ELF-1 (cell line): ENCODE measurements at places on chromosomes 16 and 17.

DNA sequence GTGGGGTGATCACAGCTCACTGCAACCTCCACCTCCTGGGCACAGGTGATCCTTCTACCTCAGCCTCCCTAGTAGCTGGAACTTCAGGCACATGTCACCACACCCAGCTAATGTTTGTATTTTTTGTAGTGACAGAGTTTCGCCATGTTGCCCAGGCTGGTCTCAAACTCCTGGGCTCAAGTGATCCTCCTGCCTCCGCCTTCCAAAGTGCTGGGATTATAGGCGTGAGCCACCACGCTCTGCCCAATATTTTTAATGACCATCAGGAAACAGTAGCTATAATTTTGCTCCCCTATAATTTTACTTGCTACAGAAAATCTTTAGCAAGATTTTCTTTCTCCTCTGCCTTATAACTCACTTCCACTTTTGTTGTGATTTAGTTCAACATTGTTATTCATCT is 29.7 kb upstream of the APPBP2 start:
- no peak for DNase-seq

GRCh38 chr17:17024778-17025300 is 17.4 kb upstream of the MPRIP start:
- DNase-seq, result no peak

DNA sequence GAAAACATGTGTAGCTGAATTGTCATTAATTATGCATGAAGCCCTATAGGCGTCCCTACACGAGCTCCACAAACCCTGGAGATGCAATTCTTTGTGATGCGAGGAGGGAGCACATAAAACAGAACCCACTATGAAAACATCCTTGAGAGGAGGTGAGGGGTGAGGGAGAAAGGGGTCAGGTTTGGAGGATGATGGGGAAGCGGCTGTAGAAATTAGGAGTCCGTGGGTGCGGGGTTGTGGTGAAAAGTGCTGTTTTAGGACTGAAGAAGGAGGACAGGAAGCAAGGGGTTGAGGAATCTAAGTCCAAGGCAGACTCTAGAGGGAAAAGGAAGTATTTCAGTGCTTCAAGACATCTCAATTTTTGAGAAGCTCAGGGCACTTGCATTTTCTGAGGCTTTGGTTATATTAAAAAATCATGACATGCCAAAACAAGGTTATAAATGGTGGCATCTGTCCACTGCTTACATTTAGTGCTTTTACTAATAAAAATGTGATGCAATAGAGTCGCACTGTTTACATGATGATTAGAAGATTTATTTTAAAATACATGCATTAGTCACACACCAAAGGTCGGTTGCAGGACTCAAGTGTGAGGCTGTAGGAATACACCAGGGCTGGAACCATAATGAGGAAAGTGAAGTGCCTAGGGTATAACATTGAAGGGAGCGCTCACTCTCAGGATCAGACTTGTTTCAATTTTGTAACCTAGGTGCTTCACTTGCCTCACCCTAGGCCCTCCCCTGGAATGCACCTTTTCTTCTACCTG is 379.5 kb downstream of the HS3ST4 start:
- DNase-seq, result no peak

DNA sequence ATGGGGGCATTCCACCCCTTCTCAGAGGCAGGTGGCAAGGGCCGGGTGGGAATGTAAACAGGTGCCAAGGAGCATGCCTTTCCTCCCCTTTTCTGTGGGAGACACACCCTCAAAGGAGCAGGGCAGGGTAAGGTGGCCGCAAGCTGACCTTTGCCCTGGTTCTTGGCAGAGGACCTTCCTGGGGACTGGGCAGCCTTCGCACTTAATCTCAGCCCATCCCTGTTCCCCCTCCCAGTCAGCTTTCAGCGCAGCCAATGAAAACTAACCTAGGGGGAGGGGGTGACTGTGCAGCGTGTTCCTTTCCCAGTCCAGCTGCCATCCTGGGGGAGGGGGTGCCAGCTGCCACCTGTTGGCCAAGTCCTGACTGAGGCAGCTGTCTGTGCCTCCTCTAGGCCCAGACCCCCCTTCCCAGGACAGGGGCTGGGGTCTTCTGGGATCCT is 2.8 kb downstream of the TRAF4 start:
- no peak for DNase-seq

DNA sequence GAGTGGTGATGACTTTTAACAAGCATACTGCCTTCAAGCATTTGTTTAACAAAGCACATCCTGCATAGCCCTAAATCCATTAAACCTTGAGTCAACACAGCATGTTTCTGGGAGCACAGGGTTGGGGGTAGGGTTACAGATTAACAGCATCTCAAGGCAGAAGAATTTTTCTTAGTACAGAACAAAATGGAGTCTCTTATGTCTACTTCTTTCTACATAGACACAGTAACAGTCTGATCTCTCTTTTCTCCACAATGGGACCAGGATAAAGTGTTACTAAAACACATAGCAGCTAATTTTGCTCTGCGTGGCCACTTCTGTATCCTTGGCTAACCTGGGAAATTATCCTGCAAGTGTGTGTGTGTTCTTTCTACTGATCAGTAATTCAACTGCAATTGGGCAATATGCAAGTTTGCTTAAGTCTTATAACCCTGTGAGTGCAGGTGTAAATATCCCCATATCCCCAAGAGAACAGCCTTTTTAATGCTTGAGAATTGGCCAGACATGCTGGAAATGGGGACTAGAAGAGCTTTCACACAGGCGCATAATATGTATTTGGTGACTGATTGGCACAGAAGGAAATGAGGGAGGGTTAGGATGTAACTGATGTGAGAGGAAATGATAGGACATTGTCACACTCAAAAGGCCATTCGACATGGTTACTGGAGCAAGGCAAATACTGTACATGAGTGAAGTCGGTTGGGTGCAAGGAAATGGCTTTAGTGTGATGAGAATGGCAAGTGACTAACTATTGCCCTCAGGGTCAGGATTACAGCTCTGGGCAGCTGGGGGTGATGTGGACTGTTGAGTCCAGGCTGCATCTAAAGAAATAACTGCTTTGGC is 10.8 kb upstream of the ANKS4B start:
- peak; percentile 51 for DNase-seq

DNA sequence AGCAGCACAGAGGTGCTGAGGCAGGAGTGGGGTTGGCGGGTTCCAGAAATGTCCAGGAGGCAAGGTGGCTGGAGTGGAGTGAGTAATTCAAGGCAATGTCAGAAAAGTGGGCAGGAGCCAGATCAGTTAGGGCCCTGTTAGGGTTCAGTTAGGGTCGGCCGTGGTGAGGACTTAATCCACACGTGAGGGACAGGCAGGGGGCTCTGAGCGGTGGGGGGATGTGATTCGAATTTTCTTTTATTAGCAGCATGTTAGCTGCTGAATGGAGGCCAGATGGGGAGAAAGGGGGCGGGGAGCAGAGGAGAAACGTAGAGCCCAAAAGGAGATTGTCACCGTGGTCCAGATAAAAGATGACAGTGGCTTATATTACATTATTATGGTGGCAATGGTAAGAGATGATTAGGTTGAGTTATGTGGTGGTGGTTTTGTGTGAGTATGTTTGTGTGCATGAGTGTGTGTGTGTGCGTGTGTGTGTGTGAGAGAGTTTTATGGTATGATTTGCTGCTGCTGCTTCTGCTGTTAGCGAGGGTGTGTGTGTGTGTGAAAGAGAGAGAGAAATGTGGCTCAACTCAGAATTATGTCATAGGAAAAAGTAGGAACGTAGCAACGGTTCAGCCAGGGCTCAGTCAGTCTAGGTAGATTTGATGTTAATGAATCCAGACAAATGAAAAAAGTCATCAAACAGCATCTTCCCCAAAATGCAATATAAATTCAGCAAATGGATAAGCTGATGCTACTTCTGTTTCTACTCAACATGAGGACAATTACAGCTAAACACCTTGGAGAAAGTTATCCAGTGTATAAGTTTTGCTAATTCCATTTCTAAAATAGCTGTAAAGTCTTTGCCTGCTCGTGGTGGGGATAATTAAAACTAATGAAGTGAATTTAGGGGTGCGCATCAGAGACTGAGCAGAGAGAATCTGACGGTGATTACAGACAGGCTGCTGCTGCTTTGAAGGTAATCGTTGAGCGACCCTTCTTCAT is 390.6 kb downstream of the HAPSTR1 start:
- no peak for DNase-seq

- peak; percentile 83 for DNase-seq
Observed at GRCh38 chr17:10614536-10615155, 42.5 kb downstream of the MYH3 start.

DNA sequence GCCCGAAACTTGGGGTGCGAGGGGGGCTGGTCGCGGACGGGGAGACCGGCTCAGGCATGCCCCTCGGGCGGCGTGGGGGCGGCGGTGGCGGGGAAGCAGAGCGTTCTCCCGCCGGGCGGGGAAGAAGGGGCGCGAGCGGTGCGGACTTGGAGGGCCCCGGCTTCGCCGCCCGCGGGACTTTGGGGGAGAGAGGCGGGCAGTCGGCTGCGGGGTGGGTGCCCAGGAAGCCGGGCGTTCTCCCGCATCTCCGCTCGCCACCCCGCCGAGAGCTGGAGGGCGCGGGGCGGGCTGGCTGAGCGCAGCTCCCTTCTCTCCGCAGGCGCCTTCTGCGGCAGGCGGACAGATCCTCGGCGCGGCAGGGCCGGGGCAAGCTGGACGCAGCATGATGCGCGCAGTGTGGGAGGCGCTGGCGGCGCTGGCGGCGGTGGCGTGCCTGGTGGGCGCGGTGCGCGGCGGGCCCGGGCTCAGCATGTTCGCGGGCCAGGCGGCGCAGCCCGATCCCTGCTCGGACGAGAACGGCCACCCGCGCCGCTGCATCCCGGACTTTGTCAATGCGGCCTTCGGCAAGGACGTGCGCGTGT is 772 bp downstream of the NTN1 start:
- DNase-seq, result peak; percentile 27

- DNase-seq, result no peak
Observed at GRCh38 chr16:76910931-76911330, 280.1 kb upstream of the MON1B start.

DNA sequence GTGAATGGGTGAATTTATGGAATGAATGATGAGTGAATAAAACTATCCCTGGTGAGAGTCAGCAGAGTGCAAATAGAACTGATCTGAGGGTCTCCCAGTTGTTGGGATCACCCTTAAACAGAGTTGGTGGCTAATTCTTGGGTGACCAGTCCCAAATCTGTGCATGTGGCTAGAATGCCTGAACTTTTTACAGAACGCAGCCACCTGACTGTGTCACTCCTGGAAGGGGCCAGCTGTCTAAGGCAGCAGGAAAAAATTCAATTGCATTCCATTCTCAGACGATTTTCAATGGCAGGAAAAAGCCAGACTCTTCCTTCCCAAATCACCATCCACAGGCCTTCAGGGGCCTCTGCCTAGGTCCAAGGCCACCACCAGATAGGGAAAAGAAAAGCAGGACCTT is 43.5 kb downstream of the BEAN1 start:
- no peak for DNase-seq

DNA sequence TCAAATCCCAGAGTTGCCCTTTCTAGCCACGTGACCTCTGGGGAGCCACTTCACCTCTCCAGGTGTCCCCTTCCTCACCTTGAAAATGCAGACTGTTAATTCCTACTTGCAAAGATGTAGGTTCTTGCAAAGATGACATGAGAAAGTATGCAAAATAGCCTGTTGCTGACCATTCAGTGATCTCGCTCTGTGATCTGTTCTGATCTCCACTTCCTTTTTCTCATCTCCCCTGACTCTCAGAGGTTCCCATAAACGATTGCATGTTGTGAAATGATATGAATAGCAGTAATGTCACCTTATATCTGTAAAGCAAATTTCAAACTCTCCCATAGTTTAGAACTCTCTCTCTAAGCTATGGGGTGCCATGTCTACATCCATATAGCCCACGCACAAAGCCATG is 182.3 kb downstream of the TMEM132E start:
- DNase-seq, result no peak

DNA sequence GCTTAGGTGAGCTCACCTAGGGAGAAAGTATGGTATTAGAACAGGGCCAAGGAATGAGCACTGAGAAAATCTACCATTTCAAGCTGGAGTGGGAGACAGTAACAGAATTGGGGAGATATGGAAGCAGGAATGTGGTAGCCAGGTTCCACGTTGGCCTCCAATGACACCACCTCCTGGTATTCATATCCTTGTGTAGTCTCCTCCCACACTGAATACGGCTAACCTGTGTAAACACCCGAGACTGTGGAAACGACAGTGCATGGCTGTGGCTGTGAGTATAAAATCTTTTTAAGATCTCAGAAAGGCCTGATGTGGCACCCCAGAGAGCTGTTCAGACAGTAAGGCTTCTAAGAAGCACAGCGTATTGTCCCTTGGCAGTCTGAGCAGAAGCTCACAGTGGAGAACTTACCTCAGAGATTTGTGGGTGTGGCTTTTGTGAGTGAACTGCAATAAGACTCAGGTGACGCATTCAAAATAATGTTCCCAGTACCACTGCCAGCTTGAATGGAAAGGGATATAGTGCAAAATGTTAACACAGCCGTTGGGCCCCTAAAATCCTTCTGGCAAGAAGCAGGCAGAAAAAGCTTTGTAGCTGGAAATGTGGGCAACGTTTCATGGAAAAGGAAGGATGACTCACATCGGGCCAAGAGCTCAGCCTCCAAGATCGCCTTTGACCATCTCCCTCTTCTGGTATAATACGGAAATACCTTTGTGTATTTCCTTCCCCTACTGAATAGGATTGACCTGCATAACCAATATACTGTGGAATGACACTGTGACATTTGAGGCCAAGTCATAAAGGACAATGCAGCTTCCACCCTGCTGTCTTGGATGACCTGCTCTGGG is 14.4 kb downstream of the SDR42E1 start:
- peak; percentile 50 for DNase-seq

DNA sequence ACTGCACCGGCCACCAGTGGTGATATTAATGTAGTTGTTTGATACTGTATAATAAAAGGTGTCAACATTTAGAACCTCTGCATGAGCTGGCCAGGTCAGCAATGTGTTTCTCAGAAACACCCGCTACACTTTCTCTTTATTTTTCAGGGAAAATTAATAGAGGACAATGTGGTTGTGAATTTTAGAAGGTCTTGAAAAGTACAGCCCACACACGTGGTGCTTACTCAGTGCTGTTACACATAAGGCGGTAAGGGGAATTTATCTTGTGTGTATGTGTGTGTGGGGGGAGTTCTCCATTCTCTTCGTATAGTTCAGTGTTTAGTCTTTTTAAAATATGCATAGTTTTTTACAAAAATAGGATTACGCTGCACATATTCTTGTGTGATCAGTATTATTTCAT is 4.4 kb upstream of the ZFP1 start:
- no peak for DNase-seq

- no peak for DNase-seq
Observed at GRCh38 chr17:45150911-45151809, 2.9 kb downstream of the HEXIM1 start.

DNA sequence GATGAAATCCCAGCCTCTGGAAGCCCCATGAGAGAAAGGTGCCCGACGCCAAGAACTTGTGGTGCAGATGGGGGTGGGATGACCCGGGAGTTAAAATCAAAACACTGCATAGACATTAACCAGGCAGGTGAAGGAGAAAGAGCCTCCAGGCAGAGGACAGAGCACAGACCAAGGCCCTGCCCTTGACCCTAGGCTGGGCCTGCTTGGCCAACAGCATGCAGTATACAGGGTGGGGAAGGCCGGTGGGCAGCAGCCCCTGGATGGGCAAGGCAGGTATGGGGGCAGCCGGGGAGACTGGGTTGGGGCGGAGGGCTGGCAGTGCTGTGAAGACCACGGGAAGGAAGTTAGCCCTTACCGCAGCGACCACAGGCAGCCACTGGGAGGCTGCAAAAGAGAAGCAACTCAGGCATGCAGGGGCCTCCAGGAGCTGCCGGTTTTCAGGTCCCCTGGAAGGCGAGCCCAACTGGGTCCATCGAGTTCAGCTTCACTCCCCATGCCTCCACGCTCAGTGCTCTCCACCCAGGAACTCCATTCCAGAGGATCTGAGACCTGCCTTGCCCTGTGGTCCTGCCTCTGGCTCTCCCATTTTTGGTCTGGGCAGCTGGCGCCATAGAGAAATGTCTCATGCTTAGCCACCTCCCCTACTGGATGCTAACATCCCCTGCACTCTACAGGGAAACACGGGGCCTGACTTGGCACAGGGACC is 81.2 kb downstream of the C16orf95 start:
- DNase-seq, result no peak
